Activated T-cell treated with anti-CD3 and anti-CD28 coated beads, Interleukin-2, amount 50 U/mL, for 4 hours (primary cell): ENCODE measurements at places on chromosomes 16 and 17. TPM values are rescaled to one million over a fixed set of nuclear protein-coding genes. Genes with fewer than 3 reads are reported as not detected.

UTS2R gene
- total RNA-seq = not detected

CRYM gene
- not detected for total RNA-seq

SNX20 gene
- total RNA-seq = 16.6 TPM

KLHL10 gene
- total RNA-seq = not detected

PHB1 gene
- total RNA-seq = 628 TPM

HS3ST4 gene
- not detected for total RNA-seq

NEUROD2 gene
- total RNA-seq = not detected

NF1 gene
- total RNA-seq = 14.2 TPM

ARL5C gene
- total RNA-seq = not detected

HAS3 gene
- 1.7 TPM for total RNA-seq

TNFRSF17 gene
- total RNA-seq = not detected

NHLRC4 gene
- total RNA-seq = 0.13 TPM

VMO1 gene
- not detected for total RNA-seq

SNRNP25 gene
- total RNA-seq = 49.5 TPM

SCARF1 gene
- total RNA-seq = 2.0 TPM

KRT9 gene
- total RNA-seq = not detected

EPN3 gene
- total RNA-seq = not detected

KRT222 gene
- not detected for total RNA-seq

ASGR1 gene
- total RNA-seq = 1.3 TPM

NPIPA8 gene
- total RNA-seq = not detected

SRR gene
- 2.5 TPM for total RNA-seq

CBX1 gene
- total RNA-seq = 60.8 TPM

TAC4 gene
- not detected for total RNA-seq

CEP112 gene
- 1.5 TPM for total RNA-seq

SLFN11 gene
- 13.4 TPM for total RNA-seq

BAIAP3 gene
- 0.16 TPM for total RNA-seq

CCL17 gene
- 26.2 TPM for total RNA-seq

RRAD gene
- total RNA-seq = 0.15 TPM

GSG1L gene
- total RNA-seq = not detected

HCRT gene
- not detected for total RNA-seq

TBX2 gene
- 0.16 TPM for total RNA-seq

CPSF4L gene
- not detected for total RNA-seq

CHRNE gene
- total RNA-seq = 0.18 TPM

HSPB9 gene
- total RNA-seq = 0.10 TPM

DNASE1L2 gene
- total RNA-seq = 0.86 TPM

GABARAPL2 gene
- total RNA-seq = 53.7 TPM

CCL16 gene
- not detected for total RNA-seq

TMEM235 gene
- not detected for total RNA-seq

TPPP3 gene
- not detected for total RNA-seq
